ENCODE measurements at places on chromosomes 7 and 10.

DNA sequence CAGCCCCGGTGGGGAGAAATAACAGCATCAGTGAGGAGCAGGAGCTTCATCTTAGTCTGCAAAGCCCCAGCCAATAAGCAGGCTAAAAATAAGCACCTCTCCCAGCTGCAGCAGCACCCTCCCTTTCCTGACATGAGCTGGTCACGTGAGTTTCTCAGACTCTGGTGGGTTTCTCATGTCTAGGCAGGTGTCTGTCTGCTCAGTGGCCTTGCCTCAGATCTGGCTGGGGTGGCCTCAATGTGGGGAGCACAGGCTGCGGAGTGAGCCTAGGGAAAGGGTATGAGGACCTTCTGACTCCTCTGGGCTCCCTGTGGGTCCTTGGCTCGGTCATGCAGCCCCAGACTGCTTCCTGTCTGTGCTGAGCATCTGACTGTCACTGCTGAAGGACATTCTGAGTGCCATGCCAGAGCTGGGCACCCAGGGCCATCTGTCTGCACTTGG, 81.6 kb upstream of the LRRC4 start:
- no peak for DNase-seq

- DNase-seq = peak; percentile 66
These were observed 257.2 kb upstream of the CACNA2D1 start for GRCh38 chr7:82700741-82701140.

DNA sequence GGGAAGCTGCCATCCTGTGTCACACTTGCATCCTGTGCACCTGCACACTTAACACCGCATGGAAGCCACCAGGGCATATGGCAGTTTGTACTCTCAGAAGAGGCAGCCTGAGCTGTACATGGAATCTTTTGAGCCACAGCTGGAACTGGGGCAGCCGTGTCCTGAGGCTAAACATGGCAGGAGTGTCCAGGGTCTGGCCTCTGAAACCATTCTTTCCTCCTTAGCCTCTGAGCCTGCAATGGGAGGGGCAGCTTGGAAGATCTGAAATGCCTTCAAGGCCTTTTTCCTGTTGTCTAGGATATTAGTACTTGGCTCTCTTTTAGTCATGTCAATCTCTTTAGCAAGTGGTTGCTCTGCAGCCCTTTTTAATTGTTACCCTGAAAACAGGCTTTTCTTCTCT, 16.4 kb downstream of the PLCE1 start:
- no peak for DNase-seq

DNA sequence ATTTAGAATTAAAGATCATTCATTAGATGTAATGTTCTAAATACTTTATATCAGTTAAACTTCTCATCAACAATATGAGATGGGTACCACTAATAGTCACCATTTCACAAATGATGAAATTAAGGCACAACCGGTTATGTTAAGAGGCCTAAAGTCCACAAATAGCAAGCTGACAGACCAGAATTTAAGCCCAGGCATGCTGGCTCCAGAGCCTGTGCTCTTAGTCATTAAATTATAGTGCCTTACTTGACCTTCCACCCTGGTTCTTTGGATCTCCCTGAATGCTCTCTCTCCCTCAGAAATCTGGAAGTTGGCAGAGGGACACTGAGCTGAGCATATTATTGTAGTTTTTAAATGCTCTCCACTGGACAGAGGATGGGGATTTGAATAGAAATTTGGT, 3.6 kb downstream of the LIPN start:
- DNase-seq = no peak

- DNase-seq = no peak
These were observed 27.8 kb downstream of the DMBT1 start for GRCh38 chr10:122588381-122588780.

- DNase-seq = no peak
These were observed 165.7 kb downstream of the PTPN20 start for GRCh38 chr10:47076949-47077361.

DNA sequence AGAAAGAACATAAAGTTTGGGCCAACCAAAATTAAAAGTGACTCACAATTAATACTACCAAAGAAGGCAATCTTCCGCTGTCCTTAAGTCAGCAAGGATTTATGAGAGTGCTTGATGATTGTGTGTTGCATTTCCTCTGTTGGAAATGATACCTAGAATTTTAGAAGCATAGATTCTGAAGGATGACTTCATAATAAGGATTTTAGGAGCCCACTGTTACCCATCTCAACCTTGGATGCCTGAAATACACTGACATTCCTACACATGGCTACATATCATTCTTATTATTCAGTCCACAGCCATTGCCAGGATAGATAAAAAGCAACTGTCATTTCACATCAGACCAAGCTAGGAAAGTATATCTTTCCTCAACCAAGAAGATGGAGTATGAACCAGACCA, 823.8 kb downstream of the LRMDA start:
- no peak for DNase-seq

DNA sequence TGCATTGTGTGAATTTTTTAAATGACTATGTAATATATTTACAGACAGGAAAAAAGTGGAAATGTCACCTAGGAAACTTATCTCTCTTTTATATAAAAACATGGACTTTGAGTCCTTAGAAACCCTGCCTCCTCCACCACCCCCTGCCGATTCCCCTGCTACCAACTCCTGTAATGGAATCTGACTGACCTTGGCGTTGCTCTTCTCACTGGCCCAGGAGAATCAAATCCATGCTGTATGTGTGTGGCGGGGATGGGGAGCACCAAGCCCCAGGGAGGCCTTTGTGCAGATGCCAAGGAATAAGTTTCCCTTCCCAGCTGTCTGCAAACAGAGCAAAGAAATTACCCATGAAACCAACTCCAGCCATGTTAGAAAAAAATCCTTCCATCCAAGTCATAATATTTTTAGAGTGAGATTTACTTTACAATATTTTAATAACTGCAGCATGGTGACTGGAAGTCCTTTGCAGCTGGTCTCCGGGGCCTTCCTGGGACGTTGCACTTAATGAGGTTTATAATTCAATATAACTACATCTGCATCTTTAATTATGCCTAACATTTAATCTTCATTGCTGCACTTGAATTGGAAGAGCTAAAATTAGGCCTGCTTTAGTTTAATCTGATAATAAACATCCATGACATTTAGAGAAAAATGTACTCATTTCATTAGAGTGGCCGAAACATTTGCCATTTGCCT, 111.4 kb upstream of the CACUL1 start:
- no peak for DNase-seq

- DNase-seq = no peak
These were observed 7.1 kb upstream of the MALSU1 start for GRCh38 chr7:23291957-23292560.

DNA sequence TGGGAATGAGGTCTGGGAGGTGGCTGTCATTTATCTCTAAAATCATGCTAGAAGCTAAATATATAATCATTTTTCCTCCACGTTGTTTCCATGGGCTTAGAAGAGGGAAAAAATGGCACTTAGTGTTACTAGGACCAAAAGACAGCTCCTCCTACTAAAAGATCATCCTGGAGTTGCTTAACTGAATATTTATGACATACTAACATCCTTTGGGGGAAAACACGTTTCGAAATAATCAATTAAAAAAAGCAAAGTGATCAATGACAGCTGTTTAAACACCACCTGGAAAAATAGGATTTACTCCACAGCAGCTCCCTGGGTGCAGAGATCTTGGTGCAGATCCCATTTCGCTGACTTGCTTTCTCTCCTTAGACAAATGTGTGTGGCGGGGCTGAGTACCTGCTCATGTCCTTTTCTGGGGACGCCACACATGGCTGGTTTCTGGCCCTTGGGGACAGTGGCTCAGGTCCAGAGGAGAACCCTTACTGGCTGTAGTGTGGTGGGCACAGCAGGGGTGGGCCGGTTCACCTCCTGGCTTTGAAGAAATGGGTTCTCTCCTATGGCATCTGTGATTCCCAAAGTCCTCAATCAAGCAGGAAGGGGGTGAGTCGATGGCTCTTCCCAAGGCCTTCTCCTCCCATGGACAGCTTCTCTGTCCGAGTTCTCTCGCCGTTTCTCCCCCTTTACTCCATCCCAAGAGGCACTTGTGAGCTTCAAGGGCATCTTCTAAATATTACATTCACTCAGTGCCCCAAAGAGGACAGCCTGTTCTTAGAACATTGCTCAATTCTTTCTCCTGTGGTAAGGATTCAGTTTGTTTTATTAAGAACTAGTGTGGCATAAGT, 156.4 kb upstream of the KLF14 start:
- DNase-seq = no peak

GRCh38 chr7:42351316-42351935, 114.4 kb upstream of the GLI3 start:
- DNase-seq = no peak

- DNase-seq = no peak
These were observed 629 bp upstream of the DNAJC9 start for GRCh38 chr10:73247509-73248258.

DNA sequence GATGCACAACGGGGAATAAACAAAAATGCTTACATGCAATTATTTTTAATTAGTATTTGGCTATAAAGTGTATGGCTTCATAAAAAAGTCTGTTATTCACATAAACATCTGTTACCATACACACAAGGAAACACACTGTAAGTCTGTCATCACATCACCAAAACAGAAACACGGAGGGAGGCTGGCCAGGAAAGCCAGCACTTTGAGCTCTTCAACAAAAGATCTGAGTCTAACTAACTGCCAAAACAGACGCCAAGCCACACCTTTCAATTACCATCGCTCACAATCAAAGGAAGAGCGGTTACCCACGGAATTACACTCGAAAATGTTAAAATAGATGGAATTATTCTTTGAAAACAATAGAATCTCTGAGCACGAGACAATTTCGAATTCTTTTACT, 49.2 kb upstream of the MGMT start:
- peak; percentile 59 for DNase-seq

DNA sequence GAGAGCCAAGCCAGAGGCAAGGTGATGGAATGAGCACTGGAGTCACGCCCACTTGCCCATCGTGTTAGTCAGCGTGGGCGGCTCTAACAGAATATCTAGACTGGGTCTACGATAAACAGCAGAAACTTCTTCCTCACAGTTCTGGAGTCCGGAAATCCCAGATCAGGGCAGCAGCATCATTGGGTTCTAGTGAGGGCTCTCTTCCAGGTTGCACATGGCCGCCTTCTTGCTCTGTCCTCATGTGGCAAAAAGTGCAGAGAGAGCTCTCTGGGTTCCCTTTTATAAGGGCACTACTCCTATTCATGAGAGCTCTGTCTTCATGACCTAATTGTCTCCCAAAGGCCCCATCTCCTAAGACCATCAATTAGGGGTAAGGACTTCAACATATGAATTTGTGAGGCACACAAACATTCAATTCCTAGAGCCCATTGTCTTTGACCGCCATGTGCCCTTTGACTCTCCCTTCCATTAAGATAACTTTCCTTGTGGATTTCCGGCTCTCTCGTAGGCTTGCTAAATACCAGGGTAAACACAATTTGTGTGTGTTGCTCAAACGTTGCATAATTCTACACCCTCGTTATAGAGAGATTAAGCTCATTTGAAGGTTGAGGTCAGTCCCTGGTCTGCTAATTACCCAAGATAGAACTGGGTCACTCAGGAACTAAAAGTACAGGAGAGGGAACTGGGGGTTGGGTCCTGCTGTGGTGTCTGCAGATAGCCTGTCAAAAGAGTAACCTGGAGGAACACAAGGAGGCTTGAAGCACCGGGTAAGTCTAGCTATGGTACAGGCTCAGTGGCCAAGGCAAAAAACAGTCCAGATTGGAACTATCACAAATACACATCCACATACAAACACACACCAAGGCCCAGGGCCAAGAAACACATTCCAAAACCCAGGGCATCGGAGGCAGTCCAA, 28.7 kb upstream of the USP6NL start:
- no peak for DNase-seq

Measured in NCI-H1105 treated with DMSO at 0.1 percent for 48 hours (cell line).